ENCODE measurements at places on chromosomes 5 and 9.

- DNase-seq: no peak
Measured at GRCh38 chr5:167208911-167209310, 1082.5 kb upstream of the WWC1 start.

DNA sequence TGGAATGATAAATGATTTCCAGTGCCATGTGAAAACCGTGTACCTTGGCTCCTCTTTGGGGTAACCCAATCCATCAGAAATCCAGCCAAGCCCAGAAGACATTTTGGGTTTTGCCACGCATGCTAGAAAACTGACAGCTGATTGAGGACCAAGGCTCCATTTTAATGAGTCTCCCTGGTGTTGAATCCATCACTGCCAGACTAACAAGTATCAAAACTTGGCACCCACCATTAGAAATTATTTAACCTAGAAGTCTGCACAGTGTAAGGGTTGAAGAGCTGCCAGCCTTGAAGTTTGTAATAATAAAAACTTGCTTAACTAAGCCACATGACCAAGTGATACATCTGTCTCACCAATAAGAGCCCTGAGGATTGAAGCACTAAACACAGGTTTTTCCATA lies 369.9 kb downstream of the DNAH5 start:
- DNase-seq: no peak

DNA sequence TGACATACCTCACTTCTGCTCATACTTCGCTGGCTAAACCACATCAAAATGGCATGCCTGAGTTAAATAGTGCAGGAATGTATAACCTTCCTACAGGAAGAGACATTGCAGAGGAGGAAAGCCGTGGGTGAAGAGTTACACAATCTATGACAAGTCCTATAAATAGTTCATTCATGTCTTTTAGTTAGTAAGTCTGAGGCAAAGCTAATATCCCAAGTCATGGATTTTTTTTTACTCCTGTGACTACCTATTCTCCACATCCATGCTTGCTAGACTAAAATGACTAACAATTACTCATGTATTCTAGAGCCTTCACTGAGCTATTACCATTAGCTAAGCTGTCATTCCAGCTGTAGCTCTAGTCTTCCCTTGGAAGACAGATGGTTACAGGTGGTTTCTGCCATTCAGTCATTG lies 391.3 kb downstream of the NR2F1-AS1 start:
- DNase-seq: no peak

- DNase-seq: no peak
Measured at GRCh38 chr5:93602241-93603077, 19.4 kb downstream of the NR2F1 start.

- no peak for DNase-seq
Measured at GRCh38 chr5:125143011-125143410, 396.6 kb upstream of the ZNF608 start.

GRCh38 chr5:79666758-79667157 lies 22.9 kb upstream of the CMYA5 start:
- no peak for DNase-seq

- no peak for DNase-seq
Measured at GRCh38 chr9:106954974-106955850, 92.2 kb downstream of the ZNF462 start.
